Stimulated activated CD8-positive, alpha-beta memory T cell treated with anti-CD3 and anti-CD28 coated beads, Interleukin-7, amount 100 ng/mL, for 1 hour (primary cell): ENCODE measurements at places on chromosomes 6 and 20.

DNA sequence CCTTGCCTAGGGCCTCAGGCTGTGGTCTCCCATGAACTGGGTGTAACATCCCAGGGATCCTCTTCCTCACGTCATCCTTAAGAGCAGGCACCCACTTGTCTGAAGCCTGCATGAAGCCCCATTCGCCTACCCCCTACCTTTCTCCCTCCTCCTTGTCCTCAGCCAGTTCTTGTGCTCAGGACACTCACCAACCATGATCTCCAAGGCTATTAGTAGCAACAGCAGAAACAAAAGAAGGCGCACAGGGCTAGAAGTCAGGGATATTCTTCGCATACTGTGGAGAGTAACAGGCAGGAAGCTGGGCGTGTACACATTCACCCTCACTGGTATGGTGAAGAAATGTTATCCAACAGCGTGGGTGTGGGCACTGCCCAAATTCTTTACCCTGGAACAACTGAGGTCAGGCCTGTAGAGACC is 7.3 kb downstream of the RAET1E start:
- DNase-seq = no peak

DNA sequence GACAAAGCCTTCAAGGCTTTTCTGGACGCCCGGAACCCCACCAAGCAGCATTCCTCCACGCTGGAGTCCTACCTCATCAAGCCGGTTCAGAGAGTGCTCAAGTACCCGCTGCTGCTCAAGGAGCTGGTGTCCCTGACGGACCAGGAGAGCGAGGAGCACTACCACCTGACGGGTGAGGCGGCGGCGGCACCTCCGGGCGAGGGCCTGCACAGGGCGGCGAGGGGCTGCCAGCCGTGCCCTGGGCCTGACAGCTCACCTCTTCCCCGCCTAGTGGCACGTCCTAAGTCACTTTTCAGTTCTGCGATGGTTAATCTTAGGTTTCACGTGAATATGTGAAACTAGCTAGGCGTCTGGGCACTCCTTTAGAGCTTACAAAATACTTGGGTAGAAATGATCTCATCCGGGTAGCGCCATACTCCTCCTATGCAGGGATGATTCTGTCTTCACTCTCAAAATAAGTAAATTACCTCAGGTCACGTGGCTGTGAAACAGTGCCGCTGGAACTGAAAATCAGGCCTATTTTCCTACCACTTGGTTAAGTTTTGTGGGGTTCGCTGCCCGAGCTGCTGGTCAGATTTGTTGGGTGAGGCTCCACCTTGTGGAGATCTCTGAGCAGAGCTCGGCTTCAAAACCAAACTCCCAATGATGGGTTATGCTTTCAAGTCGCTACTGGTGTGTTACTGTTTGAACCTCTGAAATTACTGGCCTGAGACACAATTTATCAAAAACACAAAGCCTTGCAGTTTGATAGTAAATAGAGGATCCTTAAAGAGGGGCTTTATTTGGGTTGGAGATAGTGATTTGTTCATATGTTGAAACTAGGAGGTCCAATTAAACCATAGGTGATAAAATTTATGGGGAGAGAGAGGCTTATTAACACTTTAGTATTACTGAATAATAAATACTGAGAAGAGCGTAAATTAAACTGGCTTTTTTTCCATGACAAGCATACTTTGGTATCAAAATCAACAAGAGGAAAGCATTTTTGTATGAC is 15.5 kb upstream of the CLDN20 start:
- no peak for DNase-seq

- DNase-seq = no peak
Measured at GRCh38 chr6:157194110-157194509, 129.2 kb downstream of the TMEM242 start.

- DNase-seq = no peak
Measured at GRCh38 chr6:143515061-143515760, 3.7 kb upstream of the FUCA2 start.

- DNase-seq = peak; percentile 13
Measured at GRCh38 chr20:38222231-38222922, 38.2 kb downstream of the KIAA1755 start.
